ENCODE measurements at places on chromosomes 7 and 10.

DNA sequence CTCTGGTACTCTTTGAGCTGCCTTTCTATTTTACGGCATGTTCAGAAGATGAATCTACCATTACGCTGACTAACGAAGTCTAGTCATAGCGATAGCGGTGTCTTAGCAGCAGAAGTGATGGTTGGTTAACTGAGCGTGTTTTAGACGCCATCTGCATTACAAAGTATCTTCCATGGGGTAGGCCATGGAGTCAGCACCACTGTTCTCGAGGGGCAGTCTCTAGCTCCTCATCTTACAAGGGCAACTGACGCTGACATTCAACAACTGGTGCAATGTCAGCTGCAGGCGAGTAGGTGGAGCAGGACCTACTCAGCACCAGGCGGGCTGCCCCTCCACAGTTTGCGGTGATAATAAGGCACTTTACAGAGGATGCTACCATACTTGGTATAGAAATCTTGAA lies 88.7 kb downstream of the ADARB2 start:
- DNase-seq, result no peak

- peak; percentile 22 for DNase-seq
Measured at GRCh38 chr7:91446819-91447218, 182.6 kb downstream of the FZD1 start.

DNA sequence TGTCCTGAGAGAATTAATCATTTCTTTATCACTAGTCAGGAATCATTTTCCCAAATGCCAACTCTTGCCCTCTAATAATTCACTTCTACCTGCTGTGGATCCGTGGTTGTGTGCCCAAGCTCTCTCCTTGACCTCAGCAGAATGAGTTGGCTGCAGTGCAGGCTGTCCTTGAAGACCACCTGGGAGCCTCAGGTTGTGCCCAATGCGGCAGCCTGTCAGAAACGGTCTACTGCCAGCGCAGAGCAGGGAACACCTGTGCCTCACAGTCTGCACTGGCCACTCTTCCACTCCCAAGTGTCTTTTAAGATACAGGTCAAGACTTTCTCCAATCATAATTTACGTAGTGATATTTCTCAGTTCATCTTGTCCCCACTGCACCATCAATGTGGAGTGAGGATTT lies 246.0 kb upstream of the PHF14 start:
- DNase-seq, result no peak

DNA sequence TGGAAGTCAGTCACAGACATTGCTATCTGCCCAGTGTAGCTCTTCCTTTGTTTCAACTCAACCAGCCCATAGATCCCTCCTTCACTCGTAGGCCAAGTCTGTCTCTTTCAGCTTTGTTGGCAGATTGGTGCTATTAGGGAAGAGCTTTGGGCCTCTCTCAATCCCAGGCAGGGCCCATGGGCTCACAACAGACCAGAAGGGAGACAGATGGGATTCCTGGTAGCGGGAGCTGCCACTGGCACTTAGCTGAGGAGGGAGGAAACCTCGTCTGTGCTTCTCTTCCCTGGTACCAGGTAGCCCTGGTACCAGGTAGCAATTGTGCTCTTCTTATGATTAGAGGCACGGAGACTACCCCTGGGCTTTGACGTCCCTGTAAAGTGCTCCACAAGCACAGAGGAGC lies 592.0 kb downstream of the TYW1 start:
- DNase-seq, result no peak

DNA sequence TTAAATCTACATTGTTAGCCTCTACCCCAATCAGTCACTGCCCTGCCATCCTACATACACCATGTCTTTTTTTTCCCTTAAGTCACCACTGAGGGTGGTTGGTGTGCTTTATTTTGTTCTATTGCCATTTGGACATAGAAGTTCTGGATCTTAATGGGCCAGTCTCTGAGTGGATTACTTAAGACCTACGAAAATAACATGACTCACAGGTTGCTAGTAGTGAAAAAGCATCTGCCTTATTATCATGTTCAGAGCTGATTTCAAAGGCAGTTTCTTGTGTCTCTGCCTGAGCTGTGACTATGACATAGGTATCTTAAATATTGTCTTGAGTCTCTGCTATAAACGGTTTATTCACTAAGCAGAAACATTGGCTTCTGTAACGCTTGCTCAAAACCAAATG lies 410.8 kb downstream of the MDFIC start:
- DNase-seq, result no peak

DNA sequence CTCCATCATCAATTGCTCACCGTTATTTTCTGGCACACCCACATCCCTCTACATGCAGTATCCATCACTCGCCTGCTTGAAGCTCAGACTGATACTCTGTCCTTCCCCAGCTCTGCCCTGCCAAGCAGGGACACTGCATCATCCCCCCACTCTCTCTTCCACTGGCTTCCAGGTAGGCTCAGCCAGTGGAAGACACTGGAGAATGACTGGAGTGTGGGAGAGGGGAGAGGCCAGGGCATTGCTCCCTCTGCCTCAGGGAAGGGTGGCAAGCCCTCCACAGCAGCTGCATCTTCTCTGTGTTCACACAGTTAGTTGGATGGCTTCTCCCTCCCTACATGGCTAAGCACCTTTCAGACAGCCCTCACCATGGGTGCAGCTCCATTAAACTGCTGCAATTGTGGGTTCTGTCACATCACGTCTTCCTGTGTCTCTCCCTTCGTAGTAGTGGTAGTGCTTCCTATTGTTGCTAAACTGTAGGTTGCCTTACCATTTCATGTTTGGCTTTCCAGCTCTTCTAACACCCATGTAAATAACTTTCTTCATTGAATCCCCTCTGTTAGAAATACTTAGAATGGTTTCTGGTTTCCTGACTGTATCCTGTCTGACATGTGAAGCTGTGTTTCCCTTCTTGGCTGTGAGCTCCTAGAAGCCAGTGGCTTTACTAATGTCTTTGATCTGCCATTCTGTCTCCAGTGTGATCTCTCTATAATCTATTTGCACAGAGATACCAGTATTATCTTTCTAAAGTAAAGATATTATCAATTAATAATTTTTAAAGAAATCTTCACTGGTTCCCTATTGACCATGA lies 483.7 kb upstream of the LRRN3 start:
- no peak for DNase-seq

GRCh38 chr7:149469806-149470205 lies 8.9 kb upstream of the ZNF777 start:
- DNase-seq, result no peak

- peak; percentile 73 for DNase-seq
Measured at GRCh38 chr10:75957314-75958120, 526.1 kb downstream of the LRMDA start.

GRCh38 chr10:91354166-91355075 lies 55.7 kb upstream of the HECTD2 start:
- no peak for DNase-seq

GRCh38 chr7:142401951-142402350 lies 144.1 kb upstream of the PRSS58 start:
- DNase-seq, result no peak

- DNase-seq, result no peak
Measured at GRCh38 chr7:154862153-154862791, 140.7 kb downstream of the PAXIP1 start.

DNA sequence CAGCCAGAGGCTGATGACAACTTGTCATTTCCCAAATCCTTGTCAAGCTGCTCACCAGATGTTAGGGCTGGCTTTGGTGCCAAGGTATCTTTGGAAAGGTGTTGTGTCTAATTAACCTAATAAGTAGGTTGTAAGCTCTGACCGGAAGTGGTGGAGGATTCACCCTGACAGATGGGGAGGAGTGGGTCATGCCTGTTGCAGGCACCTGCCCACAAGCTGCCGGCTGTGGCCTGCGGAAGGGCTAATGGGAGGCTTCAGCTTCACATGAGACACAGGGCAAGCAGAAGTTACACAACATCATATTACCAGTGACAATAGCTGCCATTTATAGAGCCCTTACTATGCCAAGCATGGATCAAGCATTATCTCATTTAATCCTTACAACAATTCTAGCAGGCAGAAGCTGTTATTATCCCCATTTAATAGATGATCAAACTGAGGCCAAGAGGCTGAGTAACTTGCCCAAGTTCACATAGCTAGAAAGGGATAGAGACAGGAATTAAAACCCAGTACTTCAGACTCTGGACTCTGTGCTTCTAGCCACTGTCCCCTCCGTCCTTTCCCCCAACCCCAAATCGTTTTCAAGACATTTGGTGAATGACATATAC lies 63.1 kb upstream of the DUSP5 start:
- peak; percentile 70 for DNase-seq

DNA sequence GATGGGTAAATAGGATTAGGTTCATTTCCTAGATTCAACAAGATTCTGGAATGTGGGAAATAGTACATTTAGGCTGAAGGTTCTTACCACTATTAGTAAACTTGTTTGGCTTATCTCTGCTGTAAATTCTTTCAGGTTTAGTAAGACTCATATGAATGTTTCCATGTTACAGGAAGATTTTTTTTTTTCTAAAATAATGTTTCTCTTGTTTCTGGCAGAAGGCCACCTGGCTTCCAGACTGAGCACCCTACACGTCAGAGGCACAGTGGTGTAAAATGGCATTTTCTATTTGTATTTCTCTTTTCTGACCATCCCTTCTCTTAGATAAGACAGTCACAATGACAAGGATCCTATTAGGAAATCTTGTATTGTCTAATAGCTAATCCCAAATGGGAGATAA lies 22.7 kb upstream of the AASS start:
- no peak for DNase-seq

DNA sequence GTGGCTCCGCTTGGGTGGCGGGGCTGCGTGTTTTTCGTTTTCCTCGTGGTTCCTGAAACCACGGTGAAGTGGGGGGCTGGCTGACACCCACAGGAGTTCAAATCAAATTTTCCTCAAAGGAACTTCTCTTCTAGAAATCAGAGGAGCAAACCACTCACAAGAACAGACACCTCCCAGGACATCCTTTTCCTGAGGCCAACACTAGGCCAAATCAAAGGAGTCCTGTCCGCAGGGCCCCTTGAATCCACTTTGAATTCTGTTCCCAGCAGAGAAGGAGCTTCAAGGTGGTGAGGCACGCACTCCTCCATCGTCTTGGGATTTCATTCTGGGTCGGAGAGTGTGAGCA lies 29.9 kb upstream of the ZNF273 start:
- DNase-seq, result no peak

GRCh38 chr7:80533287-80533686 lies 21.4 kb upstream of the GNAT3 start:
- no peak for DNase-seq

- DNase-seq, result no peak
Measured at GRCh38 chr7:142891490-142892082, 6.0 kb upstream of the TRPV6 start.

GRCh38 chr10:132587175-132587574 lies 49.6 kb downstream of the INPP5A start:
- peak; percentile 10 for DNase-seq

DNA sequence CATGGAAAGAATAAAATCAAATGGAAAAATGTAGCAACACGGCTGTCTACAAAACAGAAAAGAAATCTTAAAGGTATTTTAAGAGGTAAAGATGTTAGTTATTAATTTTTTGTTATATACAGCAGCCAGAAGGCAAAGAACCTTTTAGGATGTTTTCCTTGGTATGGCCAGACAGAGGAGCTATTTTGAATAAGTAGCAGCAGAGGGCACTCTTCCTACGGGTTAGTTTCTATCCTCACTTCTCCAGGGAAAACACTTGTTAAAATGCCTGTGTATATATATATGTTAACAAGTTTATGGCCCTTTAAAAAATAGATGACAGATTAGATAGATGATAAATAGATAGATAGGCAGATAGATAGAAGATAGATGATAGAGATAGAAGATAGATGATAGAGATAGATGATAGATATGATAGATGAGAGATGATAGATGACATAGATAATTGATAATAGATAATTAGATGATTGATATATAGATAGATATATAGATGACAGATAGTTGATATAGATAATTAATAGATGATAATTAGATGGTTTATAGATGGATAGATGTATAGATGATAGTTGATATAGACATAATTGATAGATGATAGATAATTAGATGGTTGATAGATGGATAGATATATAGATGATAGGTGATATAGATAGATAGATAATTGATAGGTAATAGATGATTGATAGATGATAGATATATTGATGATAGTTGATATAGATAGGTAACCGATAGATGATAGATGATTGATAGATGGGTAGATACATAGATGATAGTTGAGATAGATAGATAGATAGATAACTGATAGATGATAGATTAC lies 57.8 kb upstream of the WIPF3 start:
- peak; percentile 59 for DNase-seq

DNA sequence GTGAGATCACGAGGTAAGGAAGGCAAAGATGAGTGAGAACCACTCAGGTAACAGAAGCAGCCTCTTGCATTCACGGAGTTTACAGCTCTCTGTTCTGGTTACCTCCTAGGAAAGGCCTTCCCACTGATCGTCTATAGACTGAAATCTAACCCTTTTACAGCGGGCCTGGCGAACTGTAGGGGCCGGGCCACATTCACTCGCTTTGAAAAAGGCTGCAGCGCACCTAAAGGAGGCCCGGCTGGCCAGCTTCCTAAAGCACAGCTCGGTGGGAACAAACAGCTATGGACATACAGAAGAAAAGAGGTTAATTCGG lies 565 bp downstream of the ATP5MK start:
- no peak for DNase-seq

DNA sequence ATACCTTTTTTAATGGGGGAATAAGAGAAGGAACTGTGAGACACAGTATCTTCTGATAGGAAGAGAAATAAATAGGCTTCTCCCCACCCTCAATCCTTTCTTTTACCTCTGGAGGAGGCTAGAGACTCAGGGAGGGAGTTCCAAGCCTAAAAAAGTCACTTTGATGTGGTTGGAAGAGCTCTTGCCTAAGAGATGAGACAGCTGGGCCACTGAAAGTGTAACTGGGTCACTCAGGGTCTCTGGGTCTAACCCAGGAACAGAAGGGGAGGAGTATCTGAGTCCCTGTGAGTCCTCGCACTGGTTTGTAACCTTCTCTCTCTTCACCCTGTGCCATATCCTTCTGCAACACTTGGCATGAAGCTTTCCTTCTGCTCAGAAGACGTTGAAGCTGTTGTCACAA lies 222.9 kb upstream of the AGK start:
- no peak for DNase-seq

GRCh38 chr7:28627263-28627653 lies 214.9 kb downstream of the CREB5 start:
- DNase-seq, result no peak

GRCh38 chr7:91198371-91198770 lies 65.9 kb upstream of the FZD1 start:
- no peak for DNase-seq

DNA sequence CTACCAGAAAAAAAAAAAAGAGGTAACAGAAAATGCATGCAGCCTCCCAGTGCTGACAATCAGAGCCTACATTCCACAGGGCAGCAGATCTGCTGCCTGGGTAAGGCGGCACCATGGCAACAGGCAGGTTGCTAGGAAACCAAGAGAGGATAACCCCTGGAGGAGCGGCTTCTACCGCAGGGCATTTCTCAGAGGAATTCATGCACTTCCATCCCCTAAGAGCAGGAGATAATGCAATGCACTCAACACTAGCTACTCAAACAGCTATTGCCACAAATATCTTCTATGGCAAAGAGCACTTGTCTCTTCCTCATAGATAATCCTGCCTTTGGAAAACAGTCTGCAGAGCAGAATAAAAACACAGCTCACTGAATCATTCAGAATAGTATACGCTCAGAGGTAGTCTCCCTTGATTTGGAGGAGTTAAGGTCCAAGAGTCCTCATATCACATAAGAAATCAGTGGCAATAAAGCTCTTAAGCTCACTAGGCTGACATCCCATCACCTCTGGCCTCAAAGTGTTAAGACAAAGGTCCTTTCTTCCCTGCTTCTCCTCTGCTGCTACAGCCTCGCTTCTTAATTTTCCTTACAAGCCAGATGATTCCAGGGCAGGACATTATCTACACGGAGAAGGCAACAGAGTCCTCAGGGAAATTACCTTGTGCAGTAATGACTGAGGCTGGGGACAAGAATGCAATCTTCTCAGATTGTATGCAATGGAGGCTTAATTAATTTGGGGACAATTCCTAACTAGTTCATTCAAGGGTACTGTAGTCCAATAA lies 10.7 kb downstream of the PSAP start:
- no peak for DNase-seq
